Fibroblast of skin of right biceps (primary cell): ENCODE measurements at places on chromosomes 4 and X.

GRCh38 chr4:183733181-183733580 is 74.1 kb downstream of the TRAPPC11 start:
- no peak for DNase-seq

GRCh38 chr4:67885762-67886161 is 2.0 kb upstream of the TMPRSS11D start:
- peak; percentile 97 for DNase-seq

- no peak for DNase-seq
Measured at GRCh38 chr4:80099671-80100070, 26.6 kb upstream of the ANTXR2 start.

DNA sequence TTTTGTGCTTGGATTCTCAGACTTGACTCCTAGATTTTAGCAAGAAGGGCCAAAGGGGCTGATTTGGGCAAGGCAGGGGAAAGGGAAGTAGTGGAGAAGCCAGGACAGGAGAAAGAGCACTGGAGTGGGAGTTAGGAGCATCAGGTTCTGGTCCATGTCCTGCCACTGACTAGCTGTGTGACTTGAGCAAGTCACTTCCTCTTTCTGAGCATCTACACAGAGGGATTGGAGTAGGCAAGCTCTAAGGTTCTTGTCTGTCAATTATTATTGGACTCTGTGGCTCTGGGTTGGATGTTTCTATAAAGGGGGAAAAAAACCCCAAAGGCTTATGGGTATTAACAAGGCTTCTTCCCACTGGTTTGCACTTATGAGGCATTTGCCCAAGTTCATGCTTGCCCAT is 24.4 kb downstream of the PLAC1 start:
- DNase-seq: no peak

GRCh38 chrX:37425370-37425769 is 76.2 kb downstream of the PRRG1 start:
- peak; percentile 23 for DNase-seq

GRCh38 chr4:122548886-122549630 is 71.8 kb downstream of the IL21 start:
- DNase-seq: no peak

- DNase-seq: no peak
Measured at GRCh38 chr4:84496706-84497503, 2.2 kb downstream of the NKX6-1 start.

GRCh38 chr4:150217192-150217591 is 138.9 kb downstream of the DCLK2 start:
- peak; percentile 86 for DNase-seq

GRCh38 chr4:162770761-162771490 is 395.8 kb downstream of the NAF1 start:
- peak; percentile 10 for DNase-seq

DNA sequence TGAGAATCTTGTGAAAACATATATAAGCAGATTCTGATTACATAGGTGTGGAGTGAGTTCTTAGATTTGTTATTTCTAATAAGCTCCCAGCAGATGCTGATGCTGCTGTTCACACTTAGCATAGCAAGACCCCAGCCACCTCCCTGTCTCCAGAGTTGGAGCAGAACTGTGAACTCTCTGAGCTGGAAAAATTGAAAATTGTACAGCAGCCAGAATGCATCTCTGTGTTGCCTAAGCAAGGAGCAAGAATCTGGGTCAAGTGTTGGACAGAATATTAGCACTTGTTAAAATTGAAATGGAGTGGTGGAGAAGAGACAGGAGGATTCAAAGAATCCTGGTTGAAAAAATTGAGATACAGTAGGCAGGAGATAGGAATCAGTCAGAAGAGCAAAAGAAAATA is 146.6 kb upstream of the FAM47C start:
- DNase-seq: no peak

- DNase-seq: peak; percentile 83
Measured at GRCh38 chrX:129717892-129718291, 20.9 kb upstream of the XPNPEP2 start.

- DNase-seq: no peak
Measured at GRCh38 chr4:112111306-112111705, 33.9 kb upstream of the FAM241A start.

DNA sequence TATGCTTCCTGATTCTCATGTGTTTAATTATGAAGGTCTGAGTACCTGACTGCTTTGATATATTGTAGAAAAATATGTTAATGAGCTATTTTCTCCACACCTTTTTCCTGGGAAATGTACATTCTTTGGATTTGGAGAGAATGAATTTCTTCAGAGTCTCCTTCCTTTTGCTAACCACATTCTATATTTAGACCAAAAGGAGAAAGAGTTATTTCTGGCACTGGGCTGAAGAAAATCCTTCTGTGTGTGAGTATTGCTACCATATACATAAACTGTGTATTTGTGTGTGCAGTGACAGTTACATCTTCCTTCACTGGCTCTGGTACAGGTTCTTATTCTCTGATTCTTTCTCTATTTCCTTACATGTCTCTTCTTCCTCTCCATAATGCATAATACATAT is 44.5 kb upstream of the PGRMC2 start:
- DNase-seq: peak; percentile 71

- no peak for DNase-seq
Measured at GRCh38 chr4:20181926-20182325, 69.8 kb upstream of the SLIT2 start.

DNA sequence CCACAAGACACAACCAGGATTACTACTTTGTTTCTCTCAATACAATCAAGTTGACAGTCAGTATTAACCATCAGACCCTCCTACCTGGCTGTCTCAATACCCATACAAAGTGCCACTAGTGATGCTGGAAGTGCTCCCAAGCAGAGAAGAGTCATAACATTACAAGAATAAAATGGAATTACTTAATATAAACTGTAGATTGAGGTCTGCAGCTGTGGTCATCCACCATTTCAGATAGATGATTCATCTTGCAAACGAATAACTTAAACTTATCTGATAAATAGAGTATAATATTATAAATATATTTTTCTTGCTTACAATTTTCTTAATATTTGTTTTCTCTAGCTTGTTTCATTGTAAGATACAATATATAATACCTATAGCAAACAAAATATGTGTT is 1034.2 kb upstream of the PCDH10 start:
- peak; percentile 24 for DNase-seq

- peak; percentile 53 for DNase-seq
Measured at GRCh38 chr4:40998675-40999358, 215.5 kb downstream of the APBB2 start.

- DNase-seq: no peak
Measured at GRCh38 chrX:136851526-136851925, 29.0 kb downstream of the RBMX start.

- DNase-seq: peak; percentile 54
Measured at GRCh38 chr4:15373363-15373762, 54.5 kb upstream of the C1QTNF7 start.

DNA sequence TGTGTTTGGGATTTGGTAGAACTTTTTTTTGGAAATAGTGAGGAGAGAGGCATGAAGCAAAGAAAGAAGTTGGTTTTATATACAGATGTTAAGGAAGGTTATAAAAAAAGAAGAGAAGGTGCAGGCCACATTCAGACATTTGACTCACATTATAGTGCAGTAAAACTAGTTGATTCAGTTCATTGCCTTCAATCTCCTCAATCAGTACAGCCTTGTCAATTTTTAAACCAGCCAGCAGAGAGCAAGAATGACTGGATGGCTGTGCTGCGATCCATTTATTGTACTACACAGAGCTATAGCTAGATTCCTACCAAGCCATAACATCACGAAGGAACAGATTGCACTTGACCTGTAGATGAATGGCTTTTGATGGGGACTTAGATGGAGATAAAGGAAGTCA is 79.7 kb upstream of the LSM6 start:
- DNase-seq: no peak

- DNase-seq: no peak
Measured at GRCh38 chrX:65837875-65838549, 170.6 kb downstream of the MSN start.

- DNase-seq: no peak
Measured at GRCh38 chrX:54748626-54749025, 49.4 kb downstream of the ITIH6 start.

- no peak for DNase-seq
Measured at GRCh38 chrX:125681058-125681457, 361.4 kb downstream of the TEX13C start.

DNA sequence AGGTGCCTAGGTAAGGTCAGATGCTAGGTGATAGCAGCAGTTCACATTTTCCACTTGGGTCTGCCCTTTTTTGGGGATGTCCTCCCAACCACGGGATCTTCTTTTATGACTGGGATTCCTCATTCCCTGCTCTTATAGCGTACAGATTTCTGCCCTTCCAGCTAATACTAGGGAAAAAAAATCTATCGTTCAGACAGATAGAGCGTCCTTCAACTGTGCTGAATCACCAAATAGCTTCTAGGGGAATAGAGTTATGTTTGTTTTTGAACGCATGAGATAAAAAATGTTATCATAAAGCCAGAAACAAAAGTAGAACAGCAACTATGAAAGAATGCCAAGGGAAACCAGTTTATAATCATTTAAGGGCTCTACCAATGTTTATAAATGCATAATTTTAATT is 13.0 kb downstream of the RAP2C start:
- DNase-seq: no peak

DNA sequence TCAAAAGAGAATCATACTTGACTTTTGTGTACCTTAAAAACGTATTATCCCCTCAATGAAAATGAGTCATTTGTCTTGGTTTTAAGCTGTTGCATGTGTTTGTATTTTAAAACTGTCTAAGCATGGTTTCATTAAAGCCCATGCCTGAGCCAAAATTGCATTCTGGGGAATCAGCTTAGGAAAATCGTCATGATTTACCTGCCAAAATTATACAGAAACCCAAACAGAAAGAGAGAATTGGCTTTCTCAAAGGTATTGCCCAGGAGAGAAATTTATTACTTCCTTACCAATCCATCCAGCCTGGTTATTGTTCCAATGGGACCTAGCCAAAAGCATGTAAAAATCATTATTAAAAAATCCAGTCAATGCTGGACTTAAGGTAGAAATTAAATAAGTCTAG is 37.6 kb downstream of the GPR174 start:
- no peak for DNase-seq

DNA sequence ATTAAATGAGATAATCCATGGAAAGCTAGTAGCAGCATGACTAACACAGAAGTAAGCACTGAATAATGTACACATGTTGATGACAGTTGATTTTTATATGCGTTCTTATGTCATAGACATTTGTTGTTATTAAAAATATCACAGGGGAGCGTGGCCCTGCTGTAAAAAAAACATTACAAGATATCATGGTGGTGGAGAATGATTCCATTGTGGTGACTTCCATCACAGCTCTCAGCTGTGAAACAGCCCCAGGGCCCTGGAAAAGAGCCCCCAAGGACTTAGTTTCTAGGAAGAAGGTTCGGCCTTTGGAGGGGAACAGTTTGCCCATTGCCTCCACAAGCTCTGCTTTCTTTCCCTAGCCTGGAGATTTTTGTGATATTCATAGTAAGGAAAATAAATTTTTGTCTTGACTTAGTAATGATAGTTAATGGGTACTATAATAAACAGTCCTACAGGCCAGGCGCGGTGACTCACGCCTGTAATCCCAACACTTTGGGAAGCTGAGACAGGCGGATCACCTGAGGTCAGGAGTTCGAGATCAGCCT is 49.9 kb downstream of the FAM114A1 start:
- peak; percentile 22 for DNase-seq

DNA sequence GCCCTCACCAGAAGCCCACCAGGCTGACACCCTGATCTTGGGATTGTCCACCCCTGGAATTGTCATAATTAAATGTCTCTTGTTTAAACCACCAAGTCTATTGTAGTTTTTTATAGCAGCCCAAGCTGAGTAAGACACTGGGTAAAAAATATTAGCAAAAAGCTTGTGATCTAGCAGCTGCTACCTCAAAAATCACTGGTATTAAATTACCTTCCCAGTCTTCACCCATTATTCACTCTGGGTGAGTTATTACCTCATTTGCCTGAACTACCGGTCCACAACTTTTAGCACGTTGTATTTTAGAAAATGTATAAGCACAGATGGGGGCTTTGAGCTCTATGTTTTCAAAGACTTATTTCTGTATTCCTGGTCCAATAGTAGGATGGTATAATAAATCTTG is 12.0 kb upstream of the TRIM61 start:
- no peak for DNase-seq

DNA sequence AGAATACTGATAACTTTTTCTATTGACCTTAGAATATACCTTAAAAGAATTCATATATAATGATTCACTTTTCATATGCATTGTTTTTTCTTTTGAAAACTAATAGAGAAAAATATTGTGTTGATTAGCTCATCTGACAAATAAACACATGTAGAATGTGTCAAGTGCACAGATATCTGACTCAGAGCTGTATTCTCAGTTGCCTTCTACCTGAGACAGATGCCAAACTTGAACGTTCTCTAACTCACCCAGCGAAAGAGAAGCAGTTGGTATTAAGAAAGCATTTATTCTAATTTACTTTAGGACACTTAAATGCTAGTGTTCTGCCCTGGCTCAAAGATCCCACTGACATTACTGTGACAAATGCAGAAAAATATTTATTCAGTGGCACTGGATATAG is 28.1 kb downstream of the USP53 start:
- DNase-seq: no peak

GRCh38 chrX:6279277-6279909 is 50.7 kb upstream of the NLGN4X start:
- DNase-seq: no peak

DNA sequence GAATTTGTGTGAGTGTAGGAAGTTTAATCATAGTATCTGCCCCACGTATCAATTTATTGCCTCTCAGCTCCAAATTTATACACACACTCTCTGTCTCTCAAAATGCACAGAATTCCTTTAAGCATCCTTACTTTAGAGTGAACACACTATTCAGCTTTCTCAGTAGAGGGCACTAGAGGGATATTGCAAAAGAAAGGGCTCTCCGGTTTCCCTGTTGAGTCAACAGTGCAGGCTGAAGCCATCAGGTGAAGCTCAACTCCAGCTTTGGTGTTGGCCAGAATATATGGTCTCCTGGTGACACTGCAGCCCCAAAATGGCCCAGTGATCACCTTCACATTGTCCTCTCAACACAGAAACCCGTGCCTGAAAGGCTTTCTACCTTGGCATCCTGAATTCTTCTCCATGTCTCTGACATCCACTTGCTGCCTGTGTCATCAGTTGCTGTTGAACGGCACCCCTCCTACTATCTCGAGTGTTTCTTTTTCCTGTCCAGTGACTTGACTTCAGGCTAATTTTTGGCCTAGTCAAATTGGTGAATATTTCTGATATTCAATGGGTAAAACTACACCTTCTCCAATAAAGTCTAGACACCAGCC is 670.5 kb downstream of the GABRG1 start:
- DNase-seq: peak; percentile 2

DNA sequence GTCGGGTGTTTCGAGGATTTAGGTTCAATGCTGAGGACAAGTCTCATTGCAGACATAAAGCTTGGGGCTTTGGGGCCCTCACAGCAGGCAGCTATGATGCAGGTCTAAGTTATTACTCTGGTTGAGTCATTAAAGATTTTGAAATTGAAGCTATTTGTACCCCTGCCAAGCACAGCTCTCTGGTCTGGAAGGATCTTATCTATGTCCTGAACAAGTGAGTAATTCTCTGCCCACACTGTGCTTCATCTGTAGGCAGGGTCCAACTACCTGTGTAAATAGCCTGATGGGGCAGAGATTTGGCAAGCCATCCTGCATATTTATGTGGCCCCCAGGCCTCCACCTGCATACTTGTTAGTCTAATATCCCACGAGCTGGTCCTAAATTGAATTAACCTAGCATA is 41.4 kb upstream of the MAGEA4 start:
- DNase-seq: peak; percentile 91
